NCI-H1436 treated with DMSO at 0.1 percent for 48 hours (cell line): ENCODE measurements at places on chromosomes 5 and 9.

DNA sequence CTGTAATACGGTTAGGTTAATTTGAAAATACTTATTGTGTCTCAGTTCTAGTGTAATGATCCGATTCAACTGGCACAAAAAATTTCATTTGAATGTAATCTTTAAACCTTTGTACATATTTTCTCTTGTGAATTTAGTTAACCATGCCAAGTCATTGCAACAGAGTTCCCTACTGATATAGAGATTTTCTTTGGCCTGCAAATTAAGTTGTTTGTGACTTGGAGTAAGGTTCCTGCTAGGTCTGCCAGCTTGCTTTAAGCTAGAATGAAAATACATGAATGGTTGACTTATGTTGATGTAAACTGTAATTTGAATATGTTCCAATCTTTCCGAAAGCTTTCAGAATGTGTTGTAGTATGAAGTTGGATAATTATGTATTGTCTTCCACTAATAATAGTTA is 1004.1 kb upstream of the EDIL3 start:
- DNase-seq = no peak

DNA sequence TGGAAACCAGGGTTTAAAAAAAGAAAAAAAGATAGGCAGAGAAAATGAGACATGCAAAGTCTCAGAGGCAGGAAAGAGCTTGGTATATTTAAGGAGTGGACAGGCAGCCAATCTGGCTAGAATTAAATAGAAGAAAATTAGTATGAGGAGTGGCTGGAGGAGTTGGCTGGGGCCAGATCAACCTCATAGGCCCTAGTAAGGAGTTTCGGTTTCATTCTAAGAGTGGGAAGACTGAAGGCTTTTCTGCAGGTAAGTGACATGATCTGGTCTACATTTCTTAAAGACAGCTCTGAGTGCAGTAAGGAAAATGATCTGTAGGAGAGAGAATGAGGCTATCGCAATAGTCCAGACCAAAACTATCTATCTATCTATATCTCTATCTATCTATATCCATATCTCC is 27.5 kb downstream of the ADRB2 start:
- DNase-seq = no peak

DNA sequence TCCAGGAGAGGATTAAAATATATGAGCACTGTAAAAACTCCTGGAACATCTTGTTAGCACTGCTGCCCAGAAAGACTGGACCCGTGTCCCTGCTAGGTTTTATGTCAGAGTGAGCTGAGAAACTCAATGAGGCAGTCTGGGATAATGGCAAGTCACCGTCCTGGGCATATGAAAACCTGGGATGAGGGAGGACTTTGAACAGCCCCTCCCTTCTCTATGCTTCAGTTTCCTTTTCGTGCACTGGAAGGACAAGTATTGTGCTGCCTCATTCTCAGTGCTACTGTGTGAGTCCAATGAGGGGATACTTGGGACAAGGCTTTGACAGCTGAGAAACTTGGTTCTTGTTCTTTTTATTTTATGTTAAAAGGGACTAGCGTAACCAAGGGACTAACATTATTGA is 143.0 kb upstream of the SHB start:
- DNase-seq = no peak

DNA sequence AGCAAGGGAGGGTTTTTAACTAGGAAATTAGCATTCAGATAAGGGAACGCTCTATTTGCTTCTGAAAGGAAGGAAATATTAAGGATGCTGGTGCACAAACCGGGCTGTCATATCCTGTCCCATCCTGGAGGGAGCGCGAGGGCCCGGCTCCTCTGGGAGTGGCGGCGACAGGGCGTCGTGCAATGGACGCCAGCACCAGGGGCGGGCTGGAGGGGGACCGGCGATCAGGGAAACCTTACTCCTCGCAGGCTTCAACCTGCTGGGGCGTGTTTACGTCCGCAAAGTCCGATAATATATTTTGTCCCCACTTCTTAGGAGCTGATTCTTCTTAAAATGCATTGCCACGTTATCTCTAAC is 197.1 kb upstream of the TBCA start:
- DNase-seq = no peak

DNA sequence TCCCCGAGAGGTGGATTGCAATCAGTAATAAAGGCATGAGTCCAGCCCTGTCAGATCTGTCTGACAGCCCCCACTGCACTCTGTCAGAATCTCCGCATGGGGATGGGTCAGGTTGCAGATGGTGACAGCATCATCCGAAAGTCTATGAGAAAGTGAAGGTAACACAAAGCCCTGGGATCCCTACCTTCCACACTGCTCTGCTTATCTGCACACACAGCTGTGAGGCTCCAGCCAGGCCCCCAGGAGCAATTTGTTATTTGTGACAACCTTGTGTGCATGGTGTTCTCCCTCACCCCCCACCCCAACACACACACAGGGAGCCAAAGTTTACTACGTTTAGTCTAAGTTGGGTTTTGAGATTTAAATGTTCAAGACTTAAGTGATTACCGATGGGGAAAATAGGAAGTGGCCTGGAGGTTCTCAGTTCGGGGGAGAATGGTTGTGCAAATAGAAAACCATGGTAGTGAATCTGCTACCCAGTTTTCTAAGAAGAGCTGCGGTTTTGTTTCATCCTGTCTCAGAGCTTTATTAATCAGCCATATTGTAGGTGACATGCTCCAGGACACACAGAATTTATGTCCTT is 92.7 kb downstream of the SV2C start:
- no peak for DNase-seq
